ENCODE measurements at places on chromosomes 2 and 18.

GRCh38 chr2:236210536-236210935 is 42.4 kb upstream of the GBX2 start:
- DNase-seq: no peak

GRCh38 chr2:162473-163382 is 101.1 kb downstream of the SH3YL1 start:
- no peak for DNase-seq

- no peak for DNase-seq
These were observed 5.4 kb upstream of the IGFBP5 start for GRCh38 chr2:216700781-216701180.

GRCh38 chr18:48170651-48171050 is 238.5 kb downstream of the ZBTB7C start:
- no peak for DNase-seq

DNA sequence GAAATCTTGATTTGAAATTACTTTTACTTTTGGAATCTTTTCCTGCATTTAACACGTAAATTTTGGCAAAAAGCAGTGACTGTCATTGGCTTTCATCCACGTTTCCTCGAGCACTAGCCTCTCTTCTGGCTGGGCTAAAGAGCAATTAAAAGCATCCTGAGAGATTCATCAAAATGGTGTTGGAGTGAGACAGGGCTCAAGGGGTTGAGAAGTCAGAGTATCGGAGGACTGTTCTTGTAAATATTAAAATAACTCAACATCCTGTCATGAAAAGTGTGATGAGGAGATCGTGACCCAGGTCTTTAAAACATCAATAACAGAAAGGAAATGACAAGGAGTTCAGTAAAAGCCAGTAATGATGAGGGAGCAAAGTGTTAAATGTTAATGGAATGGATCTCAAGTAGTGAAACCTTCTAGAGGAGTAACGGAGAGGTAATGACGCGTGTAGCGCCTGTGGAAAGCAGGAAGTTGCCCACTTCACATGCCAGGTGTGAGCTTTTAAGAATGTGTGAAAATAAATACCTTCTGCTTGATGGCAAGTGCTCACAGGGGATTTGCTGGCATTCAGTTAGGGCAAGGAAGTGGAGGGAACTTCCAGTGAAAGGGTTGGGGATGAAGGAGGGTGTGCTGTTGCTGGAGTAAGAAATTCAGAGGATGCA is 754.4 kb downstream of the ADCYAP1 start:
- DNase-seq: no peak

DNA sequence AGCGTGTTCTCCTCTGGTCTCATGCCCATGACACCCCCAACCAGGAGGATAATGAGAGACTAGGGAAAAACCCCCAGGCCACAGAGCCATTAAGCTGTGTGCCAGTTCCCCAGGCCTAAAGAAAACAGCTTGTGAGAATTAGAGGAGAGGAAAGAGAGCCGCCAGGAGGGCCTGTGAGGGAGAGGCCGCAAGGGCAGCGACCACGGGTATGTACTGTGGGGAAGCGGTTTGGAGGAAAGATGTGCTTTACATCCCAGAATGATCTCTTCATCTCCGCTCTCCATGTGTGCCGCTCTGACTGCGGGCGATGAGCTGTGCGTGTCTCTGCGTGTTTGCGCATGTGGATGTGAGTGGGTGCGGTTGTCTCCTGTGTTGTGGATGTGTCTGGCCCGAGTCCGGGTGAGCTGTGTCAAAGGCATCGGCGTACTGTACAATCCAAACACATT is 82.9 kb downstream of the DYSF start:
- DNase-seq: no peak

DNA sequence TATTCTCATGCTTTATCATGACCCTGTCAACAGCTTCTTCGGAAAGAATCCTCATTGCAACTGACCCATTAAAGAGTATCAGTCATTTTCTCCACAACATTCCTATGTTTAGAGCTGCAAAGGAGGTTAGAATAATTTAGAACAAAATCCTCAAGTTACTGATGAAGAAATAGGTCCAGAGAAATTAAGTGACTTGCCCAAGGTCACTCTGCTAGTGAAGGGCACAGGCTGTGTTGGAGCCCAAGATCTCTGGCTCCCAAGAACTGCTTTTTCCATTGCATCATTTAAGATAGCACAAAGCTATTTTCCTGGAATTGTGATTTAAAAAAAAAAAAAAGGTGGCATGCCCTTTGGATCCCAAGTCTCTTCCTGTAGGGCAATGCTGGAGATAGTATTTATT is 9.6 kb downstream of the IRS1 start:
- DNase-seq: no peak

- no peak for DNase-seq
These were observed 607.6 kb downstream of the LRP1B start for GRCh38 chr2:141523199-141523598.

- no peak for DNase-seq
These were observed 8.0 kb downstream of the RAMP1 start for GRCh38 chr2:237867465-237867864.

- DNase-seq: no peak
These were observed 102.2 kb downstream of the KIAA1328 start for GRCh38 chr18:36931106-36931505.

GRCh38 chr2:43092520-43093179 is 133.8 kb downstream of the ZFP36L2 start:
- DNase-seq: no peak

DNA sequence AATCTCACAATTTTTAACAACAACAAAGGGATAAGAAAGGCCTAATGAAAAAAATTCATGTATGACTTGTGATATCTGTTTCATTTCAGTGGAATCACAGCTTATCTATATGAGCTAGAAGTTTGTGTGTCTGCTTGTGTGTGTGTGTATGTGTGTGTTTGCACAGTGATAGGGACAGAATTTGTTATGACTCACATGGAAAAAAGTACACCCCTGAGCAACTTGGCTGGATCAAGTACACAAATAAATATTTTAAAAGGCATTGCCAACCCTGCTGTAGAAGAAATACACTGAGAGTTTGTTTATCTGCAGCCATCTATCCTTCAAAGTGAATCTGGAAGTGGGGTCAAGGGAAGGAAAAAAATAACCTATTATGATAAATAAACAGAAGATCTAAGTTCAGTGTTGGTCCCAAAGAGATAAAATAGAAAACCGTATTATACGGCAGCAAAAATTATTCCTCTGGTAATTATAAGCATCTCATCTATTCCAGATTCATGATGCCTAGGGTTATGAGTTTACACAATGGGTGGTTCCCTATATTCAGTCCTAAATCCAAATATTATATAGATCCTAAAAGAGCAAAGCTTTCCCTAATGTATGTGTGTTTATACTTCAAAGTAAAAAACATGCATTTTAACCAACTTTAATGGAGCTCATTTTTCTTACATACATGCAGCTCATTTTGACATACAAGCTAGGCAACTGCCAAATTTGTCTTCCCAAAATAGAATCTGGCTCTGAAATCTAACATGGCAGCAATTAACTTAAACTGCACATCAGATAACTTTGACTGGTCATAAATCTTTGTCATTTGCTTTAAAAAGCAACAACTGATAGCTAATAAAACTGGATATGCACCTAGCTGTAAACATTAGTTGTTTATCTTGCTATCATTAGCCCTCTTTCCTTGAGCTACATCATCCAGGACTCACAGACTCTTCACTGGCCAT is 420.6 kb downstream of the IRS1 start:
- DNase-seq: no peak

DNA sequence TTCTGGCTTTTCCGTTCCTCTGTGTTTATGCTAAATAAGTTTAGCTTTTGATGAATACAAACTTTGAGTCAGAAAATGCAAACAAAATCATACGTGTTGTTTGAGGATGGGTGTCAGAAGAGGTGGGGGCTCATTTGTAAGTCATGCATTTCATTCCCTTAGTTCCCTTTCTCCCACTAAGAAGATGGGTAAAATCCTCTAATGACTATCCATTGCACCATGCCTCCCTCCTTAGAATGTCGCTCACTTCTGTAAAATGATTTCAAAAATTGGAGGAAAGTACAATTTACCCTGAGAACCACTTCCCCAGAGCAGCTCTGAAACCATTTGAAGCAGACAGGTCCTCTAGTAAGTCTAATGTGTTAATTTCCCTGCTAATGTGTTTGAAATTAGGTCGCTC is 629.6 kb upstream of the VRK2 start:
- DNase-seq: no peak

- no peak for DNase-seq
These were observed 101.0 kb downstream of the HRH4 start for GRCh38 chr18:24561369-24561965.

DNA sequence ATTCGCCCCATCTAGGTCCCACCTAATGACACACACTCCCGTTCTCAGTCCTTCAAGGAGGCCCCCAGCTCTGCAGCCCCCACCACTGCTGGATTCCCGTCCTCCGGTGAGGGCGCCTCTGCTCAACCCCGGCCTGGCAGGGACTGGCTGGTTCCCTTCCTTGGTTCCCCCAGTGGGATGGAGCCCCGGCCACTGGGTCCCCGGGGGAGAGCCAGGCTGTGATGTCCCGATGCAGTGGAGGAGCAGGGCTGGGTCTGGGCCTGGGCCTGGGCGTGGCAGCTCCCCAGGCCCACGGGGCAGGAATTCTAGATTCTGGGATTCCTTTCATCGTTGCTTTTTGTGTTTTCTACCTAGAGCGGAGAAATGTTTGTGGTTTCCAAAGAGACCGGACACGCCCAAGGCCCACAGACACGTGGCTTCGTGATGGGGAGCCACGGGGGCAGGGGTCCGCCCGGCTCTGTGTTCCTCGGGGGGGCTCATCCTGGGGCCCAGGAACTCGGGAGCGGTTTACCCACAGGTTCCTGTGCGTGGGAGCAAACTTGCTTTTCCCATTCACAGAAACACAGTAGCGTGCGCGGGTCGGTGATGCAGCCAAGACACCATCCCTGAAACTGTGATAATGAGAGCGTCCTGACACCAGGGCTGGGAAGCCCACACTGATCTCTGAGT is 67.0 kb downstream of the SLC66A2 start:
- DNase-seq: no peak

GRCh38 chr18:49907346-49907929 is 94.1 kb upstream of the ACAA2 start:
- DNase-seq: no peak

GRCh38 chr2:136058262-136058661 is 59.7 kb downstream of the CXCR4 start:
- no peak for DNase-seq

GRCh38 chr2:48933828-48934497 is 178.4 kb upstream of the LHCGR start:
- no peak for DNase-seq

DNA sequence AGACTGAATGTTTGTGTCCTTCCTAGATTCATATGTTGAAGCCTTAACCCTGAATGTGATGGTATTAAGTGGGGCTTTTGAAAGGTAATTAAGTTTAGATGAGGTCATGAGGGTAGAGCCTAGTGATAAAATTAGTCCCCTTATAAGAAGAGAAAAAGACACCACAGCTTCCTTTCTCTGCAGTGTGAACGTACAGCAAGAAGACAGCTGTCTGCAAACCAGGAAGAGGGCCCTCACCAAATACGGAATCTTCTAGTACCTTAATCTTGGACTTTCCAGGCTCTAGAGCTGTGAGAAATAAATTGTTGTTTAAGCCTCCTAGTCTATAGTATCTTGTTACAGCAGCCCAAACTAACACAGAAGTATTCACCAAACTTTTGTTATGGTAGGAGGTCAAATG is 57.1 kb upstream of the CYTIP start:
- no peak for DNase-seq

GRCh38 chr2:104938231-104938941 is 84.5 kb downstream of the POU3F3 start:
- no peak for DNase-seq

- no peak for DNase-seq
These were observed 73.6 kb downstream of the NPAS2 start for GRCh38 chr2:100893392-100894104.

- DNase-seq: no peak
These were observed 156.1 kb downstream of the TPGS2 start for GRCh38 chr18:36672437-36673344.

GRCh38 chr2:117137371-117137770 is 677.1 kb upstream of the DDX18 start:
- no peak for DNase-seq

- DNase-seq: no peak
These were observed 118.7 kb downstream of the ZFP36L2 start for GRCh38 chr2:43107679-43108078.

GRCh38 chr2:237858294-237859081 is 935 bp upstream of the RAMP1 start:
- peak; percentile 69 for DNase-seq

GRCh38 chr2:101976891-101977290 is 14.9 kb upstream of the IL1R2 start:
- DNase-seq: no peak

DNA sequence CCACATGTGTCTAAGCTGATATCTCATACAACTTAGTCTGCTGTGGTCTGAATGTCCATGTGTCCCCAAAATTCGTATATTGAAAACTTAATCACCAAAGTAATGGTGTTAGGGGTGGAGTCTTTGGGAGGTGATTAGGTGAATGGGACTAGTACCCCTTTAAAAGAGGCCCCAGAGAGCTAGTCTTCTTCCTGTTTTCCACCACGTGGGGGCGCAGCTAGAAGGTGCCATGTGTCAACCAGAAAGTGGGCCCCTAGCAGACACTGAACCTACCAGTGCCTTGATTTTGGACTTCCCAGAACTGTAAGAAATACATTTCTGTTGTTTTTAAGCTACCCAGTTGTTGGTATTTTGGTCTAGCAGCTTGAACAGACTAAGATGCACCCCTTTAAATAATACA is 86.6 kb downstream of the ASB1 start:
- DNase-seq: no peak

GRCh38 chr2:144339048-144339447 is 180.9 kb downstream of the ZEB2 start:
- no peak for DNase-seq

- peak; percentile 19 for DNase-seq
These were observed 219.2 kb downstream of the LRP1B start for GRCh38 chr2:141911485-141912066.

DNA sequence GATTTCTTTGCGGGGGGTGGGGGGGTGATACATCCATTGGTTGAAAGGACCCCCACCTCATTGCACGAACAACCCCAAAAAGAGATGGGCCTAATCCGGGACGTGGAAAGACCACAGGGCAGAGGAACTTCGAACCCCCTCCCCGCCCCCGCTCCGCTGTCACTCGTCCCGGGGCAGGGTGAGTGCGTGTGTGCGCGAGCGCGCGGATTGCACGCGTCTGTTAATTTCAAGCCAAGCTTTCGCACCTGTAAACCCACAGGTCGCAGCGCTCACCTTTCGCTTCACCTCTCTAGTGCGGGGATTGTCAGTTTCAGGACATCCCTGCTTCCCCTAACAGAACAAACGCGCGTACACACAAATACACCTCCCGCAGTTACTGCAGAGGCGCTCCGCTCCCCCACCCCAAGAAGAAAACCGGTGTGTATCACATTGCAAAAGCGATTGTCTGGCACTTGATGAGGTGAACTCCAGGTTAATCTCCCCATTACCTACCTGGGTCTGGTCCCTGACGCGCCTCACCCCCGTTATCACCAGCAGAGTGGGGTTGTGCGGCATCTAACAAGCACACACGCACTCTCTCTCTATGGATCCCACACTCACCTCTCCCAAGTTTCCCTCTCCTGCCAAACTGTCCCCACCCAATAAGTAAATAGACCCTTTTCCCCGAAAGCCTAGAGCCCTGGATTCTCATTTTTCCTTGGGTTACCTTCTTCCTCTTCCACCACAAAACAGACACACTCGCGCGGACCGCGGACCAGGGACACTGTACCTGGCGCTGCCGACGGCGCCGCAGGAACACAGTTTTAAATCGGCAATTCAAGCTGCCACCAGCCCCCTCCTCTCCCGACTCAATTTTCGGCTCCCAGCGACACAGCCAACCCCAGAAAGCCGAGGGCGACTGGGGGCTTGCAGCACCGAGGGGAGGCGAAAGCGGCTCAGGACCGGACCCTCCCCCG is 1.0 kb downstream of the CYP26B1 start:
- no peak for DNase-seq

GRCh38 chr2:121408641-121409040 is 122.0 kb upstream of the RNU4ATAC start:
- DNase-seq: no peak
